ENCODE measurements at places on chromosomes 2 and 18. TPM values are rescaled to one million over a fixed set of nuclear protein-coding genes. Genes with fewer than 3 reads are reported as not detected.

The AQP12B gene
- total RNA-seq = not detected

The SEC11C gene
- total RNA-seq = 20.8 TPM

The HTR2B gene
- 1.2 TPM for total RNA-seq

The IDH1 gene
- 83.4 TPM for total RNA-seq

The ELOA2 gene
- not detected for total RNA-seq

The AKAIN1 gene
- total RNA-seq = not detected

The TAF4B gene
- total RNA-seq = 3.4 TPM

The POTEJ gene
- 0.09 TPM for total RNA-seq

The TGFA gene
- 0.38 TPM for total RNA-seq

The ZNF236 gene
- 7.7 TPM for total RNA-seq

The TRIB2 gene
- 13.9 TPM for total RNA-seq

The RSAD2 gene
- total RNA-seq = 0.19 TPM

The TXNDC2 gene
- not detected for total RNA-seq

The PROKR1 gene
- total RNA-seq = not detected

The TGFBRAP1 gene
- 23.8 TPM for total RNA-seq

The SDC1 gene
- total RNA-seq = 0.47 TPM

The MTIF2 gene
- total RNA-seq = 37.5 TPM

The COL4A4 gene
- 1.3 TPM for total RNA-seq

The ITPRIPL1 gene
- 0.75 TPM for total RNA-seq

The TMEM178A gene
- total RNA-seq = 0.56 TPM

The GPR75 gene
- 1.3 TPM for total RNA-seq

The PRSS56 gene
- total RNA-seq = not detected

The IL1RN gene
- total RNA-seq = not detected

The RAB6C gene
- total RNA-seq = not detected

The HSBP1L1 gene
- 2.0 TPM for total RNA-seq

The LHCGR gene
- total RNA-seq = not detected
